Immature natural killer cell (primary cell): ENCODE measurements at places on chromosomes 5 and 9. TPM values are rescaled to one million over a fixed set of nuclear protein-coding genes. Genes with fewer than 3 reads are reported as not detected.

GRCh38 chr9:132200706-132201105 lies 38.8 kb downstream of the NTNG2 start:
- no peak for DNase-seq

DNA sequence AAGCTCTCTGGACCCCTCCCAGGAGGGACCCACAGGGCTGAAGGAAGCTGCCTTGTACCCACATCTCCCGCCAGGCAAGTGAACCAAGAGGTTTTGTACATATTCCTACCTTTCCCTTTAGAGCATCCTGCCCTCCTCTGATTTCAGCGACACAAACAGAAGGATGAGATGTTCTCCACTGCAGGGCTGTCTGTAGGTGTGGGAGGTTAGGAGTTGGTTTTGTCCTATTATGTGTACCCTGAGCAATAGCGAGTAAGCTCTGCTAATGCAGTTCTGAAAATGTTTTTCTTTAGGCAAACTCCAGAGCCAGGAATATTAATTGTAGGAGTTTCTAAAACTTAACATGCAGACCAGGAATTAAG lies 13.0 kb downstream of the SQSTM1 start:
- DNase-seq = no peak

The IRX2 gene
- not detected for polyA plus RNA-seq

GRCh38 chr9:89414670-89415324 lies 83.1 kb downstream of the SEMA4D start:
- DNase-seq = no peak

GRCh38 chr9:15612962-15613361 lies 60.1 kb downstream of the CCDC171 start:
- no peak for DNase-seq
